ENCODE measurements at places on chromosomes 1 and 21.

DNA sequence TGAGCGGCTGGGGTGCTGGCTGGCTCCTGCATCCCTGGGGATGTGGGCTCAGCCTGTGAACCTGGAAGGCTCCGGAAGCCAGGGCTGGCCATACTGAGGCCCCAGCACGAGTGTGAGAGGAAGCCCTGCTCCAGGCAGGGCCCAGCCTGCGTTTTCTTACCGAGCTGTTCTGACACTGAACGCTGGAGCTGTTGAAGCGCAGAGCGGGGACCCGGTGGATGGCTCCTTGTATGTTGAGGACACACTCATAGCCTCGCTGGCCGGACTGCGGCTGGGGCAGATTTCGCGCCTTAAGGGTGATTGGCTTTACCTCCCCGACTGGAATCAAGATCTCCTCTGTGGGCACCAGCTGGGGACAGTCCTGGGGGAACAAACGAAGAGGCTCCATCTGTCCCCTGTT is 160.0 kb downstream of the PLXNA2 start:
- no peak for DNase-seq

DNA sequence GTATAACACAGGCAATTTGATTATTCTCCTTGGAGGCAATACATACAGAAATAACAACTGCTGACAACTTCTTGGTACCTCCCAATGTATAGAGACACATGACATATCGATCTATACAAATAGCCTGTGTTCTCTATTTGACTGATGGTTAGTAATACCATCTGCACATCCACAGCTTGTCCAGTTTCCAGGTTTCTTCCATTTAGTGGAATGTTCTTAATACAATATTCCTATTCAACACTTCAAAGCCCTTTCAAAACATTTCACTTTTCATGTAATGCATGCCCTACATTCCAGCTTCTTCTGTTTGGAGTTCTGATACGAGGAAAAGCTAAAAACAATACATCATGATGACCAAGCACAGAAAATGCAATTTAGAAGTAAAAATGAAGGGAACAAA is 37.0 kb upstream of the GORAB start:
- no peak for DNase-seq

DNA sequence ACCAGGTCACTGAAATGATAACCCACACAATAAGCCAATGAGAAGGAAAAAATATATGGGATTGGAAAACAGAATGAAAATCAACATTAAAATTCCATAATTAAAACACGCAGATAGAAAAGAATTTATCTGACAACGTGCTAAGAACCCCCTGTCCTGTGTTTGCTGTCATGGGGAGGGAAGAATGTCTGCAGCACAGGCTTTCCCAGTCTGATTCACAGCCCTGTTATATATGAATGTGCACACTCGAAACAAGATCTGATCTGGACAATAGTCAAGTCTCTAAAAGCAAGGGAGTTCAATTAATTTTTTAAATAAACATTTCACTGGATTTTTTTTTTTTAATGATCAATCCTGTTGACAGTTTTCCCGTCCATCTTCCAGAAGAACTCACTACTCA is 220.0 kb downstream of the RERE start:
- DNase-seq = no peak

DNA sequence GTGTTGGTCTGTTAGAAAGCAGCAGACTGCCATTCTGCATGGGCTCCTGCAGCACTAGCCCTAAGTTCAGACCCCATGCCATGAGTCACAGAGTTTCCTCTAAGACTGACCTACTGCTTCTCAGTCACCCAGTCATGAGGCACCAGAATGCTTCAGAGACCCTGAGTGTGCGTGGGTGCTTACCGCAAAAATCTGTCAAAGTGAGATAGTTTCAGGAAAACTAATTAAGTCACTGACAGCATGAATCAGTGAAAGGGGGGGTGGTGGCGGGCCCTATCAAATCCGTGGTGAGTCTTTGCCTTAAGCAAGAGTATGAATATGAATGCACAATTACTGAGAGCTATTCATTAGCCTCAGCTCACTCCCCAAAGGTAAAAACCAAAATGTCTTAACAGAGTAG is 98.1 kb downstream of the KCTD3 start:
- DNase-seq = no peak

- no peak for DNase-seq
Measured at GRCh38 chr1:183732236-183732880, 72.6 kb upstream of the RGL1 start.

DNA sequence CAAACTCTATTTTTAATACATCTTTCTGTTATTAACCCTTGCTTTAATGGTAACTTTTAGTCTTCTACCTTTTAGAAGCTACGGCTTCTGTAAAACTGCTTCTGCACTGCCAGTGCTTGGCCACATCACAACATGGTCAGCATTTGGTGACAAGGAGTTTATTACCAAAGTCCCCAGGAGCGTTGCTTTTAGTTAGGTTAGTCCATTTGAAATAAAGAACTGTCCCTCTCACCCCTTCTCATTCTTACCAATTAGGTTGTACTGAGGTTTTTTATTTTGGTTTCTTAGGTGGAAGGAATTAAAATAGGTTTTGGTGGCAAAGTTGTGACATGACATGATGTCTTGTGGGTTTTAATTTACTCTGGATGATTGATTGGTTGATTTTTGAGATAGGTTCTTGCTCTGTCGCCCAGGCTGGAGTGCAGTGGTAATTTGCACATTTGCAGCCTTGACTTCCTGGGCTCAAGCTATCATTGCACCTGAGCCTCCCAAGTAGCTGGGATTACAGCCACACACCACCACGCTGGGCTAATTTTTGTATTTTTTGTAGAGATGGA is 39.2 kb downstream of the SPEN start:
- no peak for DNase-seq

- no peak for DNase-seq
Measured at GRCh38 chr1:15411593-15412137, 2.0 kb downstream of the EFHD2 start.

DNA sequence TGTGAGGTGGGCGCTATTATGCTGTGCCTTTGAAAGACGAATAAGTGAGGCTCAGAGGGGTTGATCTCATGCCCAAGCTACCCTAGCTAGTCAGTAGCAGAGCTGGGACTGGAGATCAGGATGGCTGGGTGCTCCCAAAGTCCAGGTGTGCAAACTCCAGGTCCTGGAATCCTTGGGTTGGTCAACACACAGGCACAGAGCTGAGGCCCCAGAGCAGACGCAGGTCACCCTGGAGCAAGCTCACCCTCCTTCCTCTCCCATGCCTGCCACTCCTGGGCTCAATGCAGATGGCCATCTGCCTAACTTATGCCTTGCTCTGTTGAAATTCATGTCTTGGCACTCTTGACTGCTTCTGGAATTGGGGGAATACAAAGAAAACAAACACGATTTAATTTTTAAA is 587.2 kb downstream of the PTPRU start:
- DNase-seq = no peak

DNA sequence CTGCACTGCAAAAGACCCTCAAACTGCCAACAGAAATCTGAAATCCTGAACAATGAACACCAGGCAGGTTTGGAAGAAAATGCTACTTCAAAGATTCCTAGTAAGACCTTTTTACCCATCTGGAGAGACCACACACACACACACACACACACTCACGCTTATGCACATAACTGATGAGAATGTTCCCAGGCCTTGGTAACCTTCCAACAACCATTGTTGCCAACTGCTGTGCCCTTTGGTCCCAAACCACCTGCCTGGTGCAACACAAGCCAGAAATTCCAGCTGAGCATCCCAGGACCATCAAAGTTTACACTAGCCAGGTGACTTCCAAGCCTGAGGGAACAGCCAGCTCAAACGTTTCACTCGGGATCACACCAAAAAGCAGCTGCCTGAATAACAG is 56.9 kb downstream of the SEC16B start:
- no peak for DNase-seq

DNA sequence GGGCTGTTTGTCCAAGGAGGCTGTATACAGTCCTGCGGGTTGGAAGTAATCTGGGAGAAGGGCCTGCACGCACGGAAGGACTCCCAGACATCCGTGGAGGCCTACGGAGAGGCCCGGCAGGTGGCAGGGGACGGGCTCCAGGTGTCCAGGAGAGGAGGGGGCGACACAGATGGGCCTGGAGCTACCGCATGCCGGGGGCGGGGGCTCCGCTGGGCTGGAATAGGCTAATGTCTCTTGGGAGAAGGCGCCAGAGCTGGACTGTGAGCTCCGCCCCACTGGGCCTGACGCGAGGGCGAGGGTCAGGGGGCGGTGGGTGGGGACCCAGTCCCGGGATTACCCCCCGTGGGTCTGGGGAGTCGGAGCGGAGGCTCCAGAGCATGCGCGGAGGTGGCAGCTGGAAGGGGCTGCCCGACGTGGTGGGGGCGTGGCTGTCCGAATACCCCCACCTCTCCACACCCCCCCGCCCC is 659 bp downstream of the AGO1 start:
- peak; percentile 82 for DNase-seq

GRCh38 chr1:1325288-1326074 is 879 bp downstream of the CPTP start:
- DNase-seq = no peak
